ENCODE measurements at places on chromosomes 5 and 9.

DNA sequence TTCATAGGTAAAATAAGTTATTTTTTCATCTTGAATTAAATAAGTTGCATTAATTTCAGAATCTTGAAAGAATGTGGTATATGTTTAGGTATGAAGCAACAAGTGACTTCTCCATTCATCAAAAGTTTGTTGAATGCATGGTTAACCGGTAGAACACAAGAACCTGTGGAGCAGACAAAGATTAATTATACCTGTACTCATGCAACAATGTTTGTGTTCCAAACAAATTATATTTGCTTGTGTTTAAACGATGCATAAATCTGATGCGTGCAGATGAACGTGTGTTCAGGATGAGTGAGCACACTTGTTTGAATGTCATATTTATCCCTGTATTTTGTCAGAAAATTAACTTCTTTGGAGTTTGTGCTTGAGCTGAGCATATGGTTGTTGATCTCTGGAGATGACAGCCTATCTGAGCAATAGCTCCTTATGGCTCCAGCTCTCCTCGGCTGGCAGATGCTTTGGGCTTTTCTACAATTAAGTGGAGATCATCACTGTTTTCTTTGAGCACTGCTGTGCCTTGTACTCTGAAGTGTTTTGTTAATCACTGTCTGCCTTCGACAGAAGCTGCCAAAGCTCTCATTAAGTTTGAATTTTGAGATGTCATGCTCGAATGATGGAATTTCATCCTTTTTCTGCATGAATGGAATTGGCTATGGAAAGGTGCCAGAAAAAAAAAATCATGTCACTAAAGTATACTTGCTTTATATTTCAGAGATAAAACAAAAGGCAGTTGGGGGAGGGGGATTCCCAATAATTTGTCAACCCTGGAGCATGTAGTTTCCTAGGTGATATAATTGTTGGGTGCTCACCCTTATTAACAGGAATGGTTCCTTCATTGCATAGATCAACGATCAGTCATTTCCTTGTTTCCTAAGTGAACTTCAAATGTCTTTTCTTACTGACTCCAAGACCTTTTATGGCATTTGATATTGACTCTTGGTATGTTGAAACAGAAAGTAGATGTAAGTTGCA, 502.5 kb upstream of the ARRDC3 start:
- no peak for DNase-seq

- DNase-seq, result no peak
These were observed 10.2 kb downstream of the FBXO10 start for GRCh38 chr9:37565661-37566618.

DNA sequence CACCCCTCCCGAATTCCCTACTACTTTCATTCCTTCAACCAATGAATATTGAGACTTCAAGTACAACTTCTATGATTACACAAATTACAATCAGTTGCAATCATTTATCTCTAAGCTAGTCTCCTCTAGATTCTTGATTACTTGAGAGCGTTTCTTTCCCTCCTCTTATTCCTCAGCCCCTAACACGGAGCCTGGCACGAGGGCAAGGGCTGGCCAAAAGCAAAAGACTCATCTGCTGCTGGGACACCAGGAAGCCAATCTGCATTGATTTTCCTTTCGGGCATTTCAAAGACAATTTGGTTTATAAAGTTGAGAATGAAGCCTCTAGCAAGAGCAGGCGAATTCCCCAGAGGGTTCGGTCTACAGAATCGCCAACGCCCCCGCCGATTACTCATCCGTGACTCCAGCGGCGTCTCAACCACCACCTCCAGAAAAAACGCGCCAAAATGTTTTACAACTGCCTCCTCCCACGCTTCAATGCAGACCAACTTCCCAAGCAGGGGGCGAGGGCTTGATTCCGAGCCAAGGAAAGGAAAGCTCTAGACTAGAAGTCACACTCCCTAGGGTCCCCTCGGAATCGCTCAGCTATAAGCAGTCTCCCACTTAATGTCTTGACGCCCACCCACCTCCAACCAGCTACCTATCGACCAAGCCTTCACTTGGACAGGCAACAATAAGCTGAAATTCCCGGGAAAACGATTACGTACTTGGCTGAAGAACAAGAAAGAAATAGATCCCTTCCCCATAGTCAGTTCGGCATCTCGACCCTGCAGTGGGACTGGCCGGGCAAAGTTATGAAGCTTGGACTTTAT, 1.5 kb downstream of the PCSK1 start:
- no peak for DNase-seq

- DNase-seq, result no peak
These were observed 10.3 kb downstream of the SMC2 start for GRCh38 chr9:104104360-104104759.

- no peak for DNase-seq
These were observed 262.1 kb downstream of the GABRB2 start for GRCh38 chr5:161284445-161284844.

- no peak for DNase-seq
These were observed 33.8 kb downstream of the KCNIP1 start for GRCh38 chr5:170537451-170538095.

- no peak for DNase-seq
These were observed 72.9 kb downstream of the C9orf50 start for GRCh38 chr9:129547869-129548570.

DNA sequence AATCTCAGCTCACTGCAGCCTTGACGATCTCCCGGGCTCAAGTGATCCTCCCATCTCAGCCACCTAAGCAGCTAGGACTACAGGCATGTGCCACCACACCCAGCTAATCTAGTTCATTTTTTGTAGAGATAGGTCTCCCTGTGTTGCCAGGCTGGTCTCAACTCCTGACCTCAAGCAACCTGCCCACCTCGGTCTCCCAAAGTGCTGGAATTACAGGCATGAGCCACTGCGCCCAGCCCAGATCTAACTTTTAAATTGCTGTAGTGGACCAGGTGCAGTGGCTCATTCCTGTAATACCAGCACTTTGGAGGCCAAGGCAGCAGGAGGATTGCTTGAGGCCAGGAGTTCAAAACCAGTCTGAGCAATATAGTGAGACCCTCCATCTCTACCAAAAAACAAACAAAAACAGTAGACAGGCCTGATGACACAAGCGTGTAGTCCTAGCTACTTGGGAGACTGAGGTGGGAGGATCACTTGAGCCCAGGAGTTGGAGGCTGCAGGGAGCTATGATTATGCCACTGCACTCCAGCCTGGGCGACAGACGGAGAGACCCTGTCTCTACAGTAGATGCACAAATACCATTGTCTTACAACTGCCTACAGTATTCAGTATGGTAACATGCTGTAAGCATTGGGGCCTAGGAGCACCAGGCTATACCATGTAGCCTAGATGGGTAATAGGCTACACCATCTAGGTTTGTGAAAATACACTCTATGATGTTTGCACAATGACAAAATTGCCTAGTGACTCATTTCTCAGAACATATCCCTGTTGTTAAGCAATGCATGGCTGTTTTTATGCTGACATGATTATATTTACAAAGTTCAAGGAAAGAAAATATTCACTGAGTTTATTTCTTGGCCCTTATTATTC, 1.5 kb upstream of the SIT1 start:
- DNase-seq, result peak; percentile 14

- DNase-seq, result no peak
These were observed 37.1 kb upstream of the PALM2AKAP2 start for GRCh38 chr9:109742776-109743348.

DNA sequence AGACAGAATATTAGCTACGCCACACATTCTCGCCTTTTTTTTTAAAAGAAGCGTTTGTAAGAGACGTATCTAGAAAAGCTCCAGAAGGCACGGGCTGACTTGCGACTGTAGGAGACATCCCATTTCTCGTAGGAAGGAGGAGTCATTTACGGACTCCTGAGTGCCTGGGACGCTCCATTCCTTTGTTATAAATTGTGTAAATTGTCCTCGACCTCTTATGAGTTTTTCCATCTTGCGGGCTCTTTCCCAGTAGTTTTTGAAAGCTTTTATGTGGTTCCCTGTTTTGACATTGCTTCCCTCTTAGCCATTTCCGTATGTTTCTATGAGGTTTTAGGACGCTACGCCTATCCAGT, 1.0 kb downstream of the RABL6 start:
- DNase-seq, result peak; percentile 45

GRCh38 chr5:31407921-31408693, 123.8 kb downstream of the DROSHA start:
- DNase-seq, result peak; percentile 17

DNA sequence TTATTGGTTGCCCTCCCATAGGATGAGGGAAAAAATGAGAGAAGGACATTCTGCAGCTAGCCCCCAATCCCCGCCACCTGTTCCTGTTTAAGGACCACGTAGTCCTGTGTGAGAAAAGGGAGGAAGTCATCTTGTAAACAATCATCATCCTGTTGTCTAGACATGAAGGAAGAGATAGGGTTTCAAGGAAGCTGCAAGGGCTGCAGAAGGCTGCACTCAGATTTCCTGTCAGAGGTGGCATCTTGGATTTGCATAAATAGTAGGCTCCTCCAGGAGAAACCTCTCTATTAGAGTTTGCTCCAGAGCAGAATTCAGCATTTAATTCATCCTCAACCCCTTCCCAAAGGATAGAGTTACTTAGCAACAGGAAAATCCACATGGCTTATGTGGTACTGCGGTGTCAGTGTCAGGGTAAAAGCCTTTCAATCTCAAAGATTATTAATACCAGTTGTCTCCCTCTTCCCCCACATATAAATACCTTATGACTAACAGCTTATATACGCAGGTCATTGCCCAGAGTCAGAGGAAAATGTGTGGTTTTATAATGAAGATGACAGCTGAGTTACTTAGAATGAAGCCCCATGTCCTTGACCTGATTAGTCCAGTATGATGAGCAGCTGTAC, 4.6 kb upstream of the DNAJC18 start:
- no peak for DNase-seq

DNA sequence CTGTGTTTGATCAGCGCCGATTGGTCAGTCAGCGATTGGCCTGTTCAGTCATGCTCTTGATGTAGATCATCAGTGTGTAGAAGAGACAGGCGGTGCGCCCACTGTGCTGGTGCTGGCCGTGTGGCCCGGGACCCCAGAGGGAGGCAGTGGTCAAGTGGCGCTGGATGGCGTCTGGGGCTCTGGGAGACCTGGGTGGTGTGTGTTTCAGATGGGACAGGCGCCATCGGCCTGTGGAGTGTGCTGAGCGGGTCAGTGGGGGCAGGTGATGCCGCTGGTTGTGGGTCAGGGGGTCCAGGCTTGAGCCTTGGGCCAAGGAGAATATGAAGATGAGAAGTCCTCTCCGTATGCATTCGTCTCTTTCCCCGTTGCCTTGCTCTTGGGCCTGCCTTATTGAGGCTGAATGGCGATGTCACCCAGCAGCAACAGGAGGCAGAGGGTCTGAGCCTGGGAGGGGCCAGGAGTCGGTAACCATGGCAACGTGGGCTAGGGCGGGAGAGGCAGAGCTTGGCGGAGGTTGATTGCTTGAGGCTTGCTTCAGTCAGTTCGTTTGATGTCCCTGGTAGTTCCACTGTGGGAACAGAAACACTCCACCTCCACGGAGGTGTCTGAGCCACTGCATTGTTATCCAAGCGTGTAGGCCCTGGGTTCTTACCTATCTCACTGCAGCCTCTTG, 117.8 kb upstream of the CACNA1B start:
- DNase-seq, result no peak

- DNase-seq, result no peak
These were observed 33.1 kb upstream of the MVB12B start for GRCh38 chr9:126293522-126293889.

- no peak for DNase-seq
These were observed 165.3 kb downstream of the GAPVD1 start for GRCh38 chr9:125426926-125427325.

- no peak for DNase-seq
These were observed 161.4 kb upstream of the KLF4 start for GRCh38 chr9:107650995-107651394.

- no peak for DNase-seq
These were observed 18.7 kb downstream of the KIAA1191 start for GRCh38 chr5:176342766-176343458.

DNA sequence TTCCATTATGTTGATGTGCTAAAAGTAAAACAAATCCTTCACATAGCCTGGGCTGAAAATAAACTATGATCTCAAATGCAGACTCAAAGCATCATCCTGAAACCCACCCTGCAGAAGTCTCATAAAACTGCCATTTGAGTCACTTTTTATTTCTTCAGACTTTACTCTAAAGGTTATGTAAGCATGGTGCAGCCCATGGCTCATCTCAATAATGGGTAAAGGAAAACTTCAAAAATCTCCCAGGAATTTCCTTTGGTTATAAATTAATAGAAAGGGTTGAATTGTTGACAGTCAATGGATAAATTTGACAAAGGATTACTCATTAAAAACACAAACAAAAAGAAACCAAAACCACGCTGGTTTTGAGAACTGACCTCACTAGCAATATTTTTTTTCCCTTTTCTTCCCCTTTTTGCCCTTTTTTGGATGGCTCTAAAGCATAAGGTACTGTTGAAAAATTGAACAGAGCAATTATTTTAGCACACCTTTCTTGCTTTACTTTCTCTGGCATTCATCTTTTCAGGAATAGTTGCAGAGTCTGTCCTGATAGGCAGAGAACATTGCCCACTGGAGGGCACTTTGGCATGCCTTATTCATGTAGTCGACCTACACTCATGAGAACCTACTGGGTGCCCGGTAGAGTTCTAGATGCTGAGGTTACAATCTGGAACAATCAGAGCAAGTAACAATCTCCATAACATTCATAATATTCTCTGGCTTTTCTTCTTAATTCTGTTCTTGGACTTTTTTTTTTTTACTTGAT, 191.4 kb downstream of the TMEM167A start:
- peak; percentile 45 for DNase-seq

DNA sequence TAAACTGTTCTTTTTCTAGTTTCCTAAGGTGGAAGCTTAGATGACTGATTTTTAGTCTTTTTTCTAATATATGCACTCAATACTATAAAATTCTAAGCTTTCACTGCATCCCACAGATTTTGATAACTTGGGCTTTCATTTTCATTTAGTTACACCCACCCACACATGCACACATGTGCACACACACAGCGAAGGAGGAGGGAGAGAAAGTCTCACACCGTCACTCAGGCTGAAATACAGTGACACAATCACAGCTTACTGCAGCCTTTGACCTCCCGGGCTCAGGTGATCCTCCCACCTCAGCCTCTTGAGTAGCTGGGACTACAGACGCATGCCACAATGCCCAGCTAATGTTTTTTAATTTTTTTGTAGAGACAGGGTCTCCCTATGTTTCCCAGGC, 96.5 kb downstream of the SMIM23 start:
- no peak for DNase-seq

GRCh38 chr5:147639321-147639720, 129.5 kb upstream of the DPYSL3 start:
- no peak for DNase-seq

DNA sequence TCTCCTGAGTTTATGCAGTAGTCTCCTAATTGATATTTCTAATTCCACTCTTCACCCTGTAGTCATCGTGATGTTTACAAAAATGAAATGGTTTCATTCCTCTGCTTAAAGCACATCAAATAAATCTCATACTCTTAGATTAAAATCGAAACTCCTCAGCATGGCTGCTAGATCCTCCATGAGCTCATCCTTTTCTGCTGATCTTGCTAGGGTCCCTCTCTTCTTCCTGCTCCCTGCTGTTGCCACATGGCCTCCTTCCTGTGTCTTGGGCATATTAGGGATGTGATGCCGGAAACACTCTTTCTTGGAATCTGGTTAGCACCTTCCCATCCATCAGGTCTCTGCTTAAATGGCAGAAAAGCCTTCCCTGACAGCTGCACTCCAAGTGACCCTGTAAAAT, 59.5 kb upstream of the MEGF10 start:
- no peak for DNase-seq

GRCh38 chr5:176619569-176620332, 9.8 kb upstream of the GPRIN1 start:
- DNase-seq, result no peak

GRCh38 chr5:112109331-112110007, 309.6 kb downstream of the EPB41L4A start:
- peak; percentile 19 for DNase-seq

GRCh38 chr5:115072266-115073064, 97.2 kb downstream of the TRIM36 start:
- no peak for DNase-seq

All from HT-29 (cell line).